Stimulated activated CD8-positive, alpha-beta memory T cell treated with anti-CD3 and anti-CD28 coated beads, Interleukin-4, amount 100 ng/mL, for 48 hours (primary cell): ENCODE measurements at places on chromosomes 4 and X.

- DNase-seq, result peak; percentile 60
Observed at GRCh38 chr4:88382621-88383020, 4.0 kb downstream of the HERC6 start.

DNA sequence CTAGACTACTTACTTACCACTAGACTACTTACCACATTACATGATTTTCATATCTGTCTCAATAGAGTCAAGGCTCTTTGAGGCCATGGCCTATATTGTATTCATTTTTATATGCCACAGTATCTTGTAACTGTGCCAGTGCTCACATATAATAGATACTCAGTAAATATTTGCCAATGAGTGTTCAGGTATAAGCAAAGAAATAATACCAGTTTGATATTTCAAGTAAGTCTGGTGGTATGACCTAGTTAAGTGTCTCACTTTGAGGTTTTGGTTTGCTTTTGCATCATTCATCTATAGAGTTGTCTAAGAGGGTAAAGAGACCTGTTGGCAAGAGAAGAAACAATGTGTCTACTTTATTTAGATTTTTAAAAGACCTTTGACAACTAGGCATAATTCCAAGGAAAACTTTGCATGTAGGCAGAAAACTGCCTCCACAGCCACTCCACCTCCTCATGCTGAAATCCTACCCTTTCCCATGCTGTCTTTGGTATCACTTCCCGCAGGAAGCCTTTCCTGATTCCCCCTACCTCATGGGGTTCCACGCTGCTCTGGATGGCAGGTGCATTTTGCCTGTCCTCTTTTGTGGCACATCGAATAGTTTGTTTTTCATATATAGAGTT, 91.3 kb upstream of the KLHL13 start:
- no peak for DNase-seq

DNA sequence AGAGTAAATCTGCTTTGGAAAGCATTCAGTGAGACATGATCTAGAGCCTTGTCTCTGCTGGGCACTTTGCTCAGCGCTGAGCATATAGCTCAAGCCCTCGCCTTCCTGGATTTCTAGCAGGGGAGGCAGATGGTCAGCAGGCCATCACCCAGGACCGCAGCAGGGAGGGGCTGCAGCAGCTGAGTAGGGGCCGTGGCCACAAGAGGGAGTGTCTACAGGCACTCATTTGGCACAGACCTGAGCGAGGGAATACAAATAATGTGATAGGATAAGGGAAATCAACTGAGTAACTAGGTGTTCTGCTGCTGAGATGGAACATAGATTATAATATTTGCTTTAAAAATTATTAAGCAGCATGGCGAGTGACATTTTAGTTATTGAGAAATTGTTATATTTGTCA, 30.2 kb downstream of the OFD1 start:
- DNase-seq, result no peak

DNA sequence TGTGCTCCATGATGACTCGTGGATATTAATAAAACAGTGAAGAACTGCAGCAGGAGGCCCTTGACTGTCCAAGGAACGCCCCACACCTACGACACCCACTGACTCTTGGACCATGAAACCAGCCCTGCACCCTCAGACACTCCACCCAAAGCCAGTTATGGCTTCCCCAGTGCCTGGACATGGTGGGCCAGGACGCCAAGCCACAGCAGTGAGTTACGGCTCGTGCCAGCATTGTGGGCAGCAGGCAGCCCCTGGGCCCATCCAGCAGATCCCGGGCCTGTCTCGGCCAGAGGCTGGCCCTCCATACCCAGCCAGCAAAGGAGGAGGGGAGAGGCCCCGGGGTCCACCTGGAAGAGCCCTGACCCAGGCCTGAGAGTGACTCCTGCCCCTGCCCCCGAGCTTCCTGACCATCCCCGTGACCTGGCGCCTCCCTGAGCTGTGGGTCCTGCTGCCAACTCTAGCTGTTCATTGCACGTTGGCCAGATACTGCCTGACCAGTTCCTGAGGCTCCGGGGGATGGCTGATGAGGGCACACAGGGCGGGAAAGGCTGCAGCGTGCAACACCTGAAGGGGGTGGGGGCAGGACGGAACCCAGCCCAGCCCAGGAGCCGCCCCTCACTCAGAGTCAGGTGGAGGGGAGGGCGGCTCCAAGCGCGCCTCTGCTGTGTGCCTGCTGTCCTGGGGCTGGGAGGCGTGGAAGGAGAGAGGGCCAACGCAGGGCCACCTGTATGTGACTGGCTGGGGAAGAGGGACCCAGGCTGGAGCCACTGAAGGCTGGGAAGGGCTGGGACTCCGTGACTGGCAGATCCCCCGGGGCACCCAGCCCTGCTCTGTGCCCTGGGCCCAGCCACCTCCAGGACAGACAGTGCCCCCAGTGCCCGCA, 739 bp downstream of the SLC49A3 start:
- no peak for DNase-seq

GRCh38 chrX:25548811-25549210, 533.0 kb upstream of the ARX start:
- DNase-seq, result no peak

GRCh38 chr4:110867251-110867960, 244.5 kb upstream of the PITX2 start:
- DNase-seq, result no peak

DNA sequence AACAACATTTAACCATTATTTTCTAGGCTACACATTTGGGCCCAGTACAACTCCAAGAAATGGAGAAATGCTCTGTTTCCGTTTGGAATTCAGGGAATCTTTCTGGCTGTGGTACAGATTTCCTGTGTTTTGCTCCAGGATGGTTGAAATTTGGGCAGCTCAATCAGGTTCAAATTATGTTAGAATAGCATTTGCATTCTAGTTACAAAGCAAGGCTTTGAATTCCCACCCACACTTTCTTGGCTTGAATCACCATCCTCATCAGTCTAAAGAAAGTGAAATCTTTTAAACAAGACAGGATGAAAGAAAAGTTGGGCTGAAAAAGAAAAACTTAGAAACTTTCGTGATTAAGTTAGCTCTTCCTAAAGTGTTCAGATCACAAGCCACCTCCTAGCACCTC, 98.1 kb upstream of the VCX3B start:
- no peak for DNase-seq

GRCh38 chr4:168531305-168531704, 34.5 kb downstream of the PALLD start:
- no peak for DNase-seq

DNA sequence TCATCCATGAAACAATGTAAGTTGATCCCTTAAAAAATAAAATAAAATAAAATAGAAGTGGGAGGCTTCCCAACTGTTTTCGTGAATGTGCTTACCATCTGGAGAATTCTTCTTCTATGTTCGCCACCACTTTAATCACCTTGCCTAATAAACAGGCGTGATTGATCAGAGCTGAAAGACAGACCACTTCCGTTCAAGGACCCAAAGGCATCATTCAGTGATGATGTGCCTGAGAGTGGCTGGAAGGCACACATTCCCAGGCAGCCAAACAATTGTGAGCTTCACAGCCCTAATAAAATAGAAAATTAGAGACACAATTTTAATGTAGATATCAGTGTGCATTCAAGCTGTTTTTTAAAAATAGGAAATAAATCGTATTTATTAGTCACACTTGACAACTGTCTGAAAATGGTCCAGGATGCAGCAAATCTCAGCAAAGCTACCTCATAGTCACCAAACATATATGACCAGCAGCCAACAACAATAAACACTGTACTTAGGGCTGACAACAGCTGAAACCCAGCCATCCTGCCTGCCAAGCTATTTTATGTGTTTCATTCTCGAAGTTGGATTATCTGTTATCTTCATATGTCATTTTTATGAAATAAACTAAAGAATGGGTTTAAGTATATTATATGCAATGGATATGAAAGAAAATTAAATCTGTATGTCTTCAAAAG, 163.2 kb upstream of the FAM9B start:
- no peak for DNase-seq

GRCh38 chrX:124462931-124463330, 116.6 kb downstream of the SH2D1A start:
- DNase-seq, result no peak

DNA sequence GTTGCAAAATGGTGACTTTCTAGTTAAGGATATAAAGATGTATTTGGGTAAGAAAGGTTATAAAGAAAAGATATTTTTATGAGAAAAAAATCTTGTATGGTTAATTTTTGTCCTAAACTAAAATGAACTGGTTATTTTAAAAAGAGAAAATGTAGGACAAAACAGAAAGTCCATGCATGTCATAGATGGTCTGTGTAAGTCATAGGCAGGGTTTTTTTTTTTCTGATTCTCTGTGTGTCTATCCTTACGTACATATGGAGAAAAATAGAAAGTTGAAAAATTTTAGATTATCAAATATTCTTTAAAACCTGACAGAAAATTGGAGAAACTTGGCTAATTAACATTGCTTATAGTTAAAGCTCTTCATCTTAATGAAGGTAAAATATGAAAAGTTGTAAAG, 493.4 kb downstream of the IQCM start:
- no peak for DNase-seq
